ENCODE measurements at places on chromosomes 5 and 9. TPM values are rescaled to one million over a fixed set of nuclear protein-coding genes. Genes with fewer than 3 reads are reported as not detected.
A peak's percentile ranks its signal among the peaks of the same experiment; 100 is the strongest.

- no peak for DNase-seq
Observed at GRCh38 chr5:164597293-164597900, 1092.0 kb downstream of the MAT2B start.

DNA sequence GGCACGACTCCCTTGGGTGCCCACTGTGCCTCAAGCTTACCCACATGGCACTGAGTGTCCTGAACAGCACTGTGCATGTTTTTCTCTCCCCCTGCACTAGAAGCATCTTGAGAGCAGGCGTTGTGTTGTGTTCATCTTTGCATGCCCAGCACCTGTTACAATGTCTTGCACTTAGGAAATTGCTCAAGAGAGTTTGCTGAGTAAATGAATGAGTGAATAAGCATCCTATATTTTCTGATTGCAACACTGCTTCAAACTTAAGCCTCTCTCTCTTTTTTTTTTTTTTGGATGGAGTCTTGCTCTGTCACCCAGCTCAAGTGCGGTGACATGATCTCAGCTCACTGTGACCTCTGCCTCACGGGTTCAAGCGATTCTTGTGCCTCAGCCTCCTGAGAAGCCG lies 94.5 kb downstream of the LMNB1 start:
- DNase-seq: no peak

DNA sequence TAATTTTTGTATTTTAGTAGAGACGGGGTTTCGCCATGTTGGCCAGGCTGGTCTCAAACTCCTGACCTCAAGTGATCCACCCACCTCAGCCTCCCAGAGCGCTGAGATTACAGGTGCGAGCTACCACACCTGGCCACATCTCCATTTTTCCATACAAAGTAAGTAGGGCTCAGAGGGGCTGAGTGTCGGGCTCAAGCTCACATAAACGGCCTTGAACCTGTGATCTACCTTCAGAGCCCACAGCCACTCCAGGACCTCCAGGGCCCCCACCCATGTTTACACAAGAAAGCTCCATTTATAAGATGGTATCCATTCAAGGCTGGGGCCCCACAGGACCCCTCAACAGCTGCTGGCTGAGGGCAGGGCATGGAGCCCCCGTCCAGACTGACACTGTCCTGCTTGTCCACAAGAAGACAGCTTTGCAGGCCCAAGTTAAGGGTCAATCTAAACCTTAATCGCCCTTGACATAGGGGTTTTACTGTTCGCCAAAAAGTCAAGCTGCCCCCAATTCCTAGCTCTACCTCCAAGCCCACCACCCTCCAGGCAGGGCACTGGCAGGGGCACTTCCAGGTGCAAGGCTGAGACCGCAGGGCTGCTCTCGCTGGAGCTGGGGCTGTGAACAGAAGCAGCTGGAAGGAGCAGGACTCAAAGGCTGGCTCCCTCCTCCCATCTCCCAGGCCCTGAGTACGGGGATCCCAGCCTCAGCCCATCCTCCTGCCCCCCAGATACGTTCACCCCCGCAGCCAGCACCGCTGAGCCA lies 18.9 kb downstream of the FAM78A start:
- DNase-seq: no peak

- DNase-seq: no peak
Observed at GRCh38 chr5:154385236-154385512, 60.6 kb upstream of the SAP30L start.

GRCh38 chr9:90830977-90831376 lies 29.4 kb downstream of the SYK start:
- no peak for DNase-seq

GRCh38 chr9:127123064-127123890 lies 842 bp upstream of the ANGPTL2 start:
- DNase-seq: peak; percentile 33

DNA sequence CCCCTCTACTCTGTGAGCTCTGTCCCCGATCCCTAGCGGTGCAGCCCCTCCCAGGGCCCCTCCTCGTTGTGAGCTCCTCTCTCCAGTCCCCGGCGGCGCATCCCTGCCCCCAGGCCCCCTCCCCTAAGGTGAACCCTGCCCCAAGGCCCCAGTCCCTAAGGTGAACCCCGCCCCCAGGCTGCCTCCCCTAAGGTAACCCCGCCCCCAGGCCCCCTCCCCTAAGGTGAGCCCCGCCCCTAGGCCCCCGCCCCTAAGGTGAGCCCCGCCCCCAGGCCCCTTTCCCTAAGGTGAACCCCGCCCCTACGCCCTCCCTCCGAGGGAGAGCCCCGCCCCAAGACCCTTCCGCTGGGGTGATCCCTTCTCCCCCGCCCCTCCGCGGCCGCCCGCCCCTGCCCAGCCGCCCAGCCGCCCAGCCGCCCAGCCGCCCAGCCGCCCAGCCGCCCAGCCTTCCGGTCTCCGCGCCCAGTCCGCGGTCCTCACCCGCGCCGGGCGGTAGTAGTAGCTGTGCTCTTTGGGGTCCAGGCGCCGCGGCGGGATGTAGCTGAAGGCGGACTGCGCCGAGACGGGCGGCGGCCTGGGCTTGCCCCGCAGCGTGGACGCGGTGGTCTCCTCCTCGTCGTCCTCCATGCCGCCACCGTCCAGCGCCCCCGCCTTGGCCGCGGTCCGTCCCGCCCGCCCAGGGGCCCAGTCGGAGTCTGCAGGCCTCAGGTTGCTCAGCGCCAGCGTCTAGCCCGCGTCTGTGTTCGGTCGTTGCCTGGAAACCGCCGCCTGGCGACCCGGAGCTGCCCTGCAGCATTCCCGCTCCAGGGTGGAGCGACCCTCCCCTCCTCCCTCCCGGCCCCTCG lies at the start of gene CFAP90:
CFAP90 (minus strand) TSS at position 739 of the 845 bp plus-strand sequence; CDS start at position 627, 112 bp downstream.
- DNase-seq: peak; percentile 44

GRCh38 chr5:15682566-15682965 lies 182.6 kb downstream of the FBXL7 start:
- no peak for DNase-seq

DNA sequence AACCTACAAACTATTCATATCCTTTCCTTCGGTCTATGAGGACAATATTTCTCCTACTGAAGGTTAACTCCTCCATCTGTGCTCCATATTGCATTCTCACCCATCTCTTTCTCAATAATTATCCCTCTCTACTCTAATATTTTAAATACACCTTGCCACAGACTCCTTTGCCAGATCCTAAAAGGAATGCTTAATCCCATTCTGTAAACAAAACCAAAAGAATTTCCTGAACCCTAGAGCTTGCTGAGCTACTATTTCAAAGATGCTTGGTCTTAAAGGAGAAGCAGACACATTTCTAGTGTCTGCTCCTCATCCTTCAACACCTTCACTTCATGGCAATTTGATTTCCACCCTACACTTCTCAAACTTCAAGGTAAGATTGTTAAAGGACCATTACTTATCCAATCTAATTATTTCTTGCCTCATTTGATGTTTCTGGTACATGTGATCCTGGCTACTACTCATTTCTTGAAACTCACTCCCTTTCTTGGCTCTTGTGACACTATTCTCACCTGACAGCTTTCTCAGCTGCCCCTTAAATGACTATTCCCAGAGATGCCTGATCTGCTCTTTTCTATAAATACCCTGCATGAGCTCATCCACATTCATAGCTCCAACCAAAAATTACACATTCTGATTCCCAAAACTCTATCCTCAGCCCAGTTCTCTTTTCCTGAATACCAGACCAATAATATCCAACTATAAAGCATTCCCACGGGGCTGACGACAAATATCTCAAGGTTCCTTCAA lies 20.2 kb downstream of the HOMER1 start:
- DNase-seq: no peak

GRCh38 chr9:121844098-121844497 lies 192.7 kb downstream of the DAB2IP start:
- DNase-seq: no peak

DNA sequence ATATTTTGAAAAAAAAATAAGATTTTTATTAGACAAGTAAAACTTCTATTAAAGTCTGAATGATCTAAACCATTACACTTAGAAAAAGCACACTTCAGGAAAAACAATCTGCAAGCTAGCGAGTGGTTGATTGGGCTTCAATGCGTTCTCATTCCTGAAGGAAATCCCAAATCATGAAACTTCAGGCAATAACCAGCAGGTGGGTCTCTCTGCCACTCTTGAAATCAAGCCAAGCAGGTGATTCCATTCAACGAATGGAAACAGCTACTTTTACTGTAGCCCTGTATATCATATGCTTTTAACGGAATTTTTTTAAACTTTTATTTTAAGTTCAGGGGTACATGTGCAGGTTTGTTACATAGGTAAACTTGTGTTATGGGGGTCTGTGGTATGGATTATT lies 234.5 kb upstream of the TRPM3 start:
- no peak for DNase-seq

Gene SLC6A3
- total RNA-seq: not detected

Gene C5orf58
- total RNA-seq: not detected

Gene ACOT12
- total RNA-seq: not detected

Gene FOXD4L6
- not detected for total RNA-seq

Gene OTULINL
- 13.8 TPM for total RNA-seq

Gene FAM78A
- total RNA-seq: 8.4 TPM
